ENCODE measurements at places on chromosomes 13 and 19. TPM values are rescaled to one million over a fixed set of nuclear protein-coding genes. Genes with fewer than 3 reads are reported as not detected.

- DNase-seq: peak; percentile 83
Observed at GRCh38 chr19:18464646-18465045, 26.7 kb upstream of the ISYNA1 start.

- no peak for DNase-seq
Observed at GRCh38 chr13:98225036-98225940, 48.2 kb upstream of the RNF113B start.

DNA sequence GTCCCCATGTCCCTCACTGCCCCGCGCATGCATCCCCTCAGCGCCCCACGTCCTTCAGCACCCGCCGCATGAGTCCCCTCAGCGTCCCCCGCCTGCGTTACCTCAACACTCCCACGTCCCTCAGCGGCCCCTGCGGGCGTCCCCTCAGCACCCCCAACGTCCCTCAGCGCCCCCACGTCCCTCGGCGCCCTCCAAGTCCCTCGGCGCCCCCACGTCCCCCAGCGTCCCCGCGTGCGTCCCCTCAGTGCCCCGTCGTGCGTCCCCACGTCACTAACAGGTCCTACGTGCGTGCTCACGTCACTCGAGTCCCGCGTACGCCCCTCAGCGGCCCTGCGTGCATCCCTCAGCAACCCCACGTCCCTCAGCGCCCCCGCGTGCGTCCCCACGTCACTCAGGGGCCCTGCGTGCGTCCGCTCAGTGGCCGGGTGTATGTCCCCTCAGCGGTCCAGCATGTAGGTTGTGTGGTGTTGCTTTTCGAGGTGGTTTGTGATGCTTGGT, 19.5 kb upstream of the GAS6 start:
- DNase-seq: no peak

GRCh38 chr13:23146006-23146405, 34.8 kb upstream of the SGCG start:
- no peak for DNase-seq

GRCh38 chr19:13621413-13621812, 115.1 kb upstream of the CACNA1A start:
- no peak for DNase-seq

DNA sequence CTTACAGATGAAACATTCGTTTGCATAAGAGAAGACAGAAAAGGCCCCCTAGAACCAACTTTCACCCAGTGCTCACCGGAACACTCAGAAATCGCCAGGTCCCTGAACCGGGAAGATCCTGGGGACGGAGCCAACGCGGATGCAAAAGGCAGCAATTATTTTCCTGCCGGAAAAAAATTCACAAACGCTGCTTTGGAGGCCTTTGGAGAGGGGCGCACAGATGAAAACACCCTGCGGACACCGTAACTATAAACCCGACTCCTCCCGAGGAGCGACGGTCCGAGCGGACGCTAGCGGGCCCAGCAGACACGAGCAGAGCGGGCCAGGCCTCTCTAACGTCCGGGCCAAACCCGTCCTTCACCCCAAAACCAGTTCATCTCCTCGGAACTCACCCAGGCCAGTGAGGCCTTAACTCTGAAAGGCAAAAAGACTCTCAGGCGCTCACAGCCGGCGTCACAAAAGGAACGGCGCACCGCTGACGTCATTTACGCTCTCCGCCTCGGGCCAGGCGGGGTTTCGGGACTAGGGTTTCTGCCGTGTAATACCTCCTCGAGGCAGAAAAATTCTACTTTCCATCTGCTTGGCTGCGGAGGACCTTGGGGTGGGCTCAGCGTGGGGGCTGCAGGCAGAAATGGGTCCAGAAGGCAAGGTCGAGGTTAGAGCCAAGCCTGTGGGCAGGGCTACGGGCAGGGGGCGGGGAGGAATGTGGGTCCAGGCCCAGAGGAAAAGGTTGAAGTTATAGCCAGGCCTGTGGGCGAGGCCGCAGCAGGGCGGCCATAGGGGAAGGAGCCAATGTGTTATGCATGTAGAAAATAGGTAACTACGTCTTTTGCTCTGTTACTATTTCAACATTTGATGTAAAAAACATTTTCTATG, at the start of gene ZNF426:
ZNF426 (minus strand) TSS at position 463 of the 876 bp plus-strand sequence. CDS start 2,413 bp downstream, outside the sequence.
- peak; percentile 91 for DNase-seq

DNA sequence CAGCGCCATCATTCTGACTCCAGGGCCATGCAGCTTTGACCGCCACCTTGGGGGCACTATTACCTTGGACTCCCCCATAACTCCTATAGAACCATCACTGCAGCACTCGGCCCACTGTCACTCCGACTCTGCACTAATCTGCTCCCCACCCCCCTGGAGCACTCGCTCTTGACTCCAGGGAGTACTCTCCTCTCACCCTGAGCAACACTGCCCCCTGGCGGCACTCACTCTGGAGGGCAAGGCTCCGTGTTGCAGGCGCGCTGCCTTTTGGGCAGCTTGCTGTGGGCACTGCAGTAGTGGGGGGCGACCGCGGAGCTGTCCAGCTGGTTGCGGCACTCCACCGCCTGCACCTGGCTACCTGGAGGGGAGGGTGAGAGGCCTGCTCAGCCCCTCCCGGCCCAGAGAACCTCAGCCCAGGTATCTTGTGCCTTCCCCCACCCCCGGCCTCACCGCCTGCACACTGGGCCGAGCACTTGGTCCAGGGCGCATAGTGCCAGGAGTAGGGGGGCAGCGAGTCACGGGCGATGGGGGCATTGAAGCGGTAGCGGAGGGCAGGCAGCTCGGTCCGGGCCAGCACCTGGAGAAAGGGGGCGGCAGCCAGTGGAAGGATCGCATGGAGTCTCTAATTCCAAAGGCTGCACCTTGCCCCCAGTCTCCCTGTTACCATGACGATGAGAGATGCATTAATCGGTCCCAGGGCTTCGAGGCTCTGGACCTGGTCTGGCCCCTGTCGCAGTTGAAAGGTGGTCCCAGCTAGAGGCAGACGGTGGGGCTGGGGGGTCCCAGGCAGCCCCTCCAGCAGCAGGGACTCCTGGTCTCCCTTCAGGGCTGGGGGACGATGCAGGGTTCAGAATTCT, 8.9 kb upstream of the MYO1F start:
- DNase-seq: peak; percentile 42

- no peak for DNase-seq
Observed at GRCh38 chr19:5214902-5215301, 125.7 kb downstream of the PTPRS start.

Gene RGS9BP
- 8.6 TPM for total RNA-seq

Gene ZNF850
- 5.2 TPM for total RNA-seq
